Activated CD4-positive, alpha-beta memory T cell treated with anti-CD3 and anti-CD28 coated beads for 36 hours (primary cell): ENCODE measurements at places on chromosomes 7 and 10. TPM values are rescaled to one million over a fixed set of nuclear protein-coding genes. Genes with fewer than 3 reads are reported as not detected.

ZNF503 gene
- 0.56 TPM for total RNA-seq

DNA sequence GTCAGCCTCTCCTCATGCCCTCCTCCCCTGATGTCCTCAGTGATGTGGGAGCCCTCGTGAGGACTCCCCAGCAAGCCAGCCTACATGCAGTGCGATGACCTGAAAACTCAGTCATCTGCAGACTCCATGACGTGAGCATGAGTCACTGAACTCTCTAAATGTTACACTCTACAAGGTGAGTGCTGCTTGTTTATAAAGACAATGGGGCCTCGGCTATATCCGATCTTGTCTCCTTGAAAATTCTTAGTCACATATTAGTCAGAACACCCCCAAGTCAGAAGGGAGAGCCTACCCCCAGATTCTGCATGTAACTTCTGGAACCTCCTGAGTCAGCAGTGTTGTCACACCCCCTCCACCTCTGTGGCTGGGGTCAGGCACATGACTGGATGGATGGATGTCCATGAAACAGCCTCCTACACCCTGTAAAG, 673.8 kb downstream of the INHBA start:
- no peak overlapping the region for H3K27ac ChIP-seq
- no peak overlapping the region for H3K4me3 ChIP-seq
- H3K36me3 ChIP-seq = no peaks in the 10 kb centered on the region
- no peaks in the 10 kb centered on the region for H3K4me1 ChIP-seq
- no peaks in the 10 kb centered on the region for H3K27me3 ChIP-seq

DNA sequence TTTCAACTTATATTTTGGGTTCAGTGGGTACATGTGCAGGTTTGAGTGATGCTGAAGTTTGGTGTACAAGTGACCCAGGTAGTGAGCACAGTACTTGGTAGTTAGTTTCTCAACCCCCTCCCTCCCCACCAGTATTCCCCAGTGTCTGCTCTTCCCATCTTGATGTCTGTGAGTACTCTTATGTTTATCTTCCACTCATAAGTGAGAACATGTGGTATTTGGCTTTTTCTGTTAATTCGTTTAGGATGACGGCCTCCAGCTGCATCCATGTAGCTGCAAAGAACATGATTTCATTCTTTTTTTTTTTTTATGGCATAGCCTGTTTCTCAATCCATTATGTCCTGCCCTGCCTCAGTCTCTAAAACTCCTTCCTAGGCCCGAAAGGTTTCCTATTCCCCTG, 222.1 kb downstream of the WDR37 start:
- H3K4me1 ChIP-seq = no peaks in the 10 kb centered on the region
- H3K4me3 ChIP-seq = no peak overlapping the region
- peaks cover 6% of the 10 kb centered on the region for H3K27me3 ChIP-seq
- no peak for DNase-seq
- H3K27ac ChIP-seq = no peak overlapping the region
- H3K36me3 ChIP-seq = no peaks in the 10 kb centered on the region

DYNC1I1 gene
- total RNA-seq = not detected

TDRD1 gene
- total RNA-seq = 0.76 TPM

DNA sequence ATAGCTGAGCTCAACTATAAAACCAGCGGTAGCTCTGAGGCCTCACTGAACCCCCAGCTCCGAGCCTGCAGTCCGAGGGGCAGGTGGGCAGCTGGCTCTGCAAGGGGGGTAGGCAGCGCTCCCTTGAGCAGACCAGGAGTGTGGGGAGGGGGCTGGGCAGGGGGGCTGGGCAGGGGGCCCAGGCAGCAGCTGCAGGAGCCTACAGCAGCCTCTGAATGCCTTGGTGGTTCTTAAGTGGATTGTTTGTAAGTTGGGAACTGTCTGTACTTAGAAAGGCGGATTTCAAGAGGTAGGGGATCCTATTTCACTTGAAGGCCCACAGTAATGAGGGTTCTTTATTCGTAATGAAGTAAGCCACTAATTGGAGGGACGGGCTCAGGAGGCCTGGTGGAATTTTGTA, 72.3 kb downstream of the ICA1 start:
- H3K4me3 ChIP-seq = no peak overlapping the region
- H3K27me3 ChIP-seq = no peaks in the 10 kb centered on the region
- H3K27ac ChIP-seq = no peak overlapping the region
- H3K4me1 ChIP-seq = peaks cover 13% of the 10 kb centered on the region

- no peak overlapping the region for H3K4me3 ChIP-seq
- peaks cover 3% of the 10 kb centered on the region for H3K27me3 ChIP-seq
- no peaks in the 10 kb centered on the region for H3K36me3 ChIP-seq
- no peak overlapping the region for H3K27ac ChIP-seq
- H3K4me1 ChIP-seq = peaks cover 5% of the 10 kb centered on the region
Measured at GRCh38 chr10:132910186-132910880, 32.0 kb downstream of the CFAP46 start.
